Amniotic epithelial cell (primary cell): ENCODE measurements at places on chromosomes 2 and 18.

DNA sequence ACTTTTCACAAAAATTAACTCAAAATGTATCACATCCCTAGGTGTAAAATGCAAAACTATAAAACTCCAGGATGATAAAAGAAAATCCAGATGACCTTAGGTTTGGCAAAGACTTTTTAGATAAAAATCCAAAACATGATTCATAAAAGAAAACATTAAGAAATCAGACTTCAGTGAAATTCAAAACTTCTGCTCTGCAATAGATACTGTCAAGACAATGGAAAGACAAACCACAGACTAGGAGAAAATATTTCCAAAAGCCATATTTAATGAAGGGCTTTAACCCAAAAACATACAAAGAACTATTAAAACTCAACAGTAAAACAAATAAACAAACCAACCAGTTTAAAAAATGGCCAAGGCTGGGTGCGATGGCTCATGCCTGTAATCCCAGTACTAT lies 173.6 kb upstream of the SPOPL start:
- peak; percentile 7 for DNase-seq

GRCh38 chr2:216664593-216665034 lies 30.7 kb downstream of the IGFBP5 start:
- DNase-seq, result peak; percentile 97

- peak; percentile 42 for DNase-seq
Observed at GRCh38 chr2:84302513-84303412, 156.3 kb downstream of the SUCLG1 start.

GRCh38 chr2:133532919-133533318 lies 35.3 kb downstream of the NCKAP5 start:
- DNase-seq, result peak; percentile 16

DNA sequence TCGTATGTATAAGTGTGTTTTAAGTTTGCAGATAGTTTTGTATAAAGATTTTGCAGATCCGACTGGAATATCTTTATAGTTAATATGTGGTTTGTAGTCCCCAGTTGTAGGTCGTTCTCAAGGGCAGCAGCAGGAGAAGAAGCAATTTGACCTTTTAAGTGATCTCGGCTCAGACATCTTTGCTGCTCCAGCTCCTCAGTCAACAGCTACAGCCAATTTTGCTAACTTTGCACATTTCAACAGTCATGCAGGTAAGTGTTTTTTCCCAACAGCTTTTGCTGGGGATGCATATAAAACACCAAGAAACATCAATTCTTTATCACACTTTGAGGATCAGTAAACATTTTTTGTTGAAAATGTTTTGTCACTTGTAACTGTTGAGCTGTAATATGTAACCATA lies 52.7 kb downstream of the AGFG1 start:
- no peak for DNase-seq

GRCh38 chr2:18369760-18370159 lies 190.7 kb downstream of the RDH14 start:
- peak; percentile 67 for DNase-seq

- DNase-seq, result no peak
Observed at GRCh38 chr2:193583638-193584400, 1389.1 kb upstream of the TMEFF2 start.

GRCh38 chr2:170369894-170370293 lies 191.9 kb downstream of the MYO3B start:
- DNase-seq, result peak; percentile 24

DNA sequence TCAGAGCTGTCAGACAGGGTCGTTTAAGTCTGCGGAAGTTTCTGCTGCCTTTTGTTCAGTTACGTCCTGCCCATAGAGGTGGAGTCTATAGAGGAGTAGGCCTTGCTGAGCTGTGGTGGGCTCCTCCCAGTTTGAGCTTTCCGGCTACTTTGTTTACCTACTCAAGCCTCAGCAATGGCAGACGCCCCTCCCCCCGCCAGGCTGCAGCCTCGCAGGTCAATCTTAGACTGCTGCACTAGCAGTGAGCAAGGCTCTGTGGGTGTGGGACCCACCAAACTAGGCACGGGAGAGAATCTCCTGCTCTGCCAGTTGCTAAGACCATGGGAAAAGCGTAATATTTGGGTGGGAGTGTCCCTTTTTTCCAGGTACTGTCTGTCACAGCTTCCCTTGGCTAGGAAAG lies 86.5 kb downstream of the EFEMP1 start:
- DNase-seq, result no peak

DNA sequence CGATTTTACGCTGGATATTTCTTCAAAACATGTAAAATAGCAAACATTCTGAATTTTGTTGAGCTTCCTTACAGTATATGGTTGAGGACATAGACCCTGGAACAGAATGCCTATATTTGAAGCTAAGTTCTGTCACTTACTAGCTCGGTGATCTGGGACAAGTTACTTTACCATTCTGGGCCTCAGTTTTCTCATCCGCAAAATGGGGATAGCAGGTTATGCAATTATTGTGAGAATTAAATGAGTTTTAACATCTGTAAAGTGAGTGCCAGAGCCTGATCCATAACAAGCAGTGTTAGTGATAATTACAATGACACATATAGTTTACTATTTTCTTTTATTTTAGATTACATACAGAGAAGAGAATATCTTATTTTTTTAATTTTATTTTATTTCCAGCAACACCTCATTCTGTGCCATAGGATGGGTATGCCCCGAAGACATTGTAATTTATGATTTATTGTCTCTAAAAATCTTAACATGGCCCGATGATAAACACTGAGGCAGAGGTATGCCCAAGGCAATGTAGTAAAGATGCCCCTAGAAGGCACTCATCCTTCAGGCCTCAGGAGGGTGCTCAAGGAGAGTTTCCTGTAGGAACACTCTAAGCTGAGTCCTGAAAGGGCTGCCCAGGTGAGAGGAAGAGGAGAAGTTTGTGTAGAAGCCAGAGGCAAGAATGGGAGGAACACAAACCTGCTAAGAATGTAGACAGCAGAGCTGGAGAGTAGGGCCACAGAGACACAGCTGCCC lies 250.9 kb downstream of the BCL11A start:
- no peak for DNase-seq

DNA sequence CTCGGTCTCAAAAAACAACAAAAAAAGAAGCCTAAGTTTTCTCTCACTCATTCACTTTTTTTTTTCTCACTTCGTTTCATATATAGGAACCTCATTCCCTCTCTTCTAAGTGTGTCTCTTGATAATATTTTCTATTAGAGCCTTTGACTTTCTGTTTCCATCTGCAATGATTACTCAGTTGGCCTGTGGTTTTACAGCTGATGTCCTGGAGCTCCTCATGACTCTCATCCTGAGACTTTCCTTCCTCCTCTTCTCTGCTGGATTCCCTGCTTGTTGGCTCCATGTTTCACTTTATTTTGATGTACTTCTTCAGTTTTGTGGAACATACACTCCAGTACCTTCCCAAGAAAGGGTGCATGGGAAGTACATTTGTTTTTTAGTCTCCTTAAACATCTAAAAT lies 154.2 kb upstream of the GATA6 start:
- peak; percentile 19 for DNase-seq

DNA sequence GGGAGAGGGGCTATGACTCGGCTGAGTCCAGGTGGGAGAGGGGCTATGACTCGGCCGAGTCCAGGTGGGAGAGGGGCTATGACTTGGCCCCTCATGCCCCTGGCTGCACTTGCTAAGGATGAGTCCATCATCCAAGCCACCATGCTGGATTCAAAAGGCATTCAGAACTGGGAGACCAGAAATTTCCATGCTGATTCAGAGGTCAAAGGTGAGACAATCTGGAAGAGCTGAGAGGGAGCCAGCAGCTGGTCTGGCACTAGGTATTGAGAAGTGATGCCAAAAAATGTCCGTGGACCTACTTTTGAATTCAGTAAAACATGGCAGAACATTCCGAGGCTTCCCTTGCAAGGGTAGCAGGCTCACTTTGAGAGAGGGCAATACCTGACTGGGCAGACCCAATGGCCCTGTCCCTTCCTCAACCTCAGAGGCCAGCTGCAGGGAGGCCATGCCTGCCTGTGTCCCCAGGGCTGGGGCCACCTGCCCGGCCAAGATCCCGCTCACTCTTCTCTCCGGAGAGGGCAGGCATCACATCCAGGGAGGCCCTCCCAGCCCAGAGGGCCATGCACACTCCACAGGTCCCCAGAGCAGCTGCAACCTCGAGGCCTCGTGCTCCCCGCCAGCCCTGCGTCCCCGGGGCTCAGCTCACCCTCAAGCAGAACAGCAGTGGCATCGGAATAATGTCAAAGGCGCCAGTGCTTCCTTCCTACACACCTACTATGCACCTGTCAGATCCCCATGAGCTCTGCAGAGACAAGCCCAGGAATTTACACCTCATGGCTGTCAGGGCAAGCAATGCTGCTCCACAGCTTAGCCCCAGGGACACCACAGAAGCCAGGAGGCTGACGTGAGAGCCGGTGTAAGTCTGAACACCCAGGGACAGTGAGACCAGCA lies 80.2 kb upstream of the GPC1 start:
- DNase-seq, result peak; percentile 41

DNA sequence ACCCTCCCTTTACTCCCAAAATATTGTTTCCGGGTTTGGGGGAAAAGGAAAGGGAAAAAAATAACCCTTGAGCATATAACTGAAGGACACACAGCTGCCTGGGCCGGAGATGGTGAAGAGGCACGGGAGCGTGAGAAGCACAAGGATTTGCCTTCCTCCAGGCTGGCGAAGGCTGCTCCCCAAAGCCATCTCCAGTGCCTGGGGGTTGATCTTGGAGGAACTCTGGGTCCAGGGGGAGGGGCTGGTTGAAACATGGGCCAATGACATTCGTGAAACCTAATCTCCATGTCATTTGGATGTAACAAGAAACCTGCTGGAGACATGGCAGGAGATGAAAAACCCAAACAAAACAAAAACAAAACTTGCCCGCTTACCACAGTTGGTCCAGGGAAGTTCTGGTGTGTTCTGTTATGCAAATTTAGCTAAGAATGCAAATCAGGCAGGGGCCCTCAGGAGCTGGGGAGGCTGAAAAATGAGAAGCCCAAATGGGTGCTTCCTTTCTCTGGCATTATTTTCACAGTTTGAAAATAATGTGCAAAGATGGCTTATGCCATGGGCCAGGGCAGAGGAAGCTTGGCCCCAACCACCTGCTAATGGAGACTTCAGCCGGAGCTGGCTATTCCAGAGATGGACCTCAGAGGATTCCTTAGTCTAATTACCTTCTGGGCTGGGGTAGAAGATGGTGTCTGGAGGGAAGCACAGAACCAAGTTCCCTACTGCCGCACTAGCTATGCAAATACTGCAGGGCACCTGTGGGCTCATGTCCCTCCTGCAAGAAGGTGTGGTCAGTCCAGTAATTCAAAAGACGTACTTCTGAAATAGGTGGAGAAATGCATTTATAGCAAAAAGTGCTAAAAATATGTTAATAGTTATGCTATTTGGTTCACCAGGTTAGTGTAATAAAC lies 180.9 kb downstream of the BCL2 start:
- DNase-seq, result no peak

DNA sequence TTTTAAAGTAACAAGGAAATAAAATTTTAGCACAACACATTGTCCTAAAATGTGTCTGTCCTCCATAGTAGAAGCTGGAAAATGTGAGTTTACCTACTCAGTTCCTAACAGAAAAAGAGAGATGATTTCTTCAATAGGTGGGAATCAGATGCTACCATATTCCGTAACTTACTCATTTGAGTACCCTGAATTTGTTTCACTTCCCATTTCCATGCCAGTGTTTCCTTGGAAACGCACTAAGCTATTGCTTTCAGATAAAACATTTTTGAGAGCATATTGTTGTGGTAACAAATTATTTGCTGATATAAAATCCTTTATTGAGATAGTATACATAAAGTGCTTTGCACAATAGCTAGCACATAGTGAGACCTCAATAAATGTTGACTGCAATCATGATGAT lies 137.5 kb upstream of the BARD1 start:
- no peak for DNase-seq

GRCh38 chr18:55403421-55403949 lies 184.5 kb downstream of the TCF4 start:
- DNase-seq, result no peak

GRCh38 chr2:71944806-71945602 lies 202.7 kb downstream of the CYP26B1 start:
- no peak for DNase-seq

GRCh38 chr18:76824754-76825153 lies 2.4 kb downstream of the ZNF236 start:
- no peak for DNase-seq

GRCh38 chr2:121233486-121234110 lies 51.4 kb downstream of the TFCP2L1 start:
- DNase-seq, result no peak

DNA sequence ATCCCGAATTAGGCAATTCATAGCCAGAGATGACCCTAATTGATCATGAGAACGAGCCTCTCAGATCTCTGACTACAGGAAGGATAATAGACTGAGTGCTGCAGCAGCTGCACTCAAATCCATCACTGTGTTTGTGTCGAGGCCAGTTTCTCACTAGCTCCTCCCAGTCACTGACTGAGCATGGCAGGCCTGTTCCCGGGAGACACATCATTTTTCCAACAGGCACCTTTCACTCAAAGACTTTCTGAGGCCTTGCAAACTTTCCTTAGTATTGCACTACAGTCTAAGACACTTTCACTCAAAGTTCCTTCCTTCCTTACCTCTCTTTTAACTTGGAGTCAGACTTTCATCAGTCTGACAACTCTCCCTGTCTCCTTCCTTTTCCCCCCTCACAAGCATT lies 13.7 kb downstream of the SOS1 start:
- peak; percentile 21 for DNase-seq

DNA sequence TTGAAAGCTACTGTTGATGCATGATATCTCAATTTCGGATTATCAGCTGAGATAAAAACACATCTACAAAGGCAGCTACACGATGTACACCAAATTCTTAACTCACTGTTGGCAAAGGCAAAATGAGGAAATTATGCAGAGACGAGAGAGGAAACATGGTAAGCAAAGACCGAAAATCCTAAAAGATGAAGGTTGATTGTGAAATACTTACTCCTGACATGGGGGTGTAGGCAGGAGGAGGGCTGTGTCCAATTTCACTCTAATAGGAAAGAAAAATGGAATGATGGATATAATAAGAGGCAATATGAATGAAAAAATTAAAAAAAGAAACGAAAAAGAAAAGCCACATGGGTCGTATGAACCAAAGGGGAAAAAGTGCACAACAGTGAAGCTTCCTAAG lies 831.3 kb downstream of the CPS1 start:
- DNase-seq, result no peak

GRCh38 chr18:68498185-68498584 lies 216.7 kb downstream of the TMX3 start:
- peak; percentile 48 for DNase-seq

- no peak for DNase-seq
Observed at GRCh38 chr2:110852541-110853263, 120.3 kb downstream of the ACOXL start.

- no peak for DNase-seq
Observed at GRCh38 chr2:176056406-176056805, 27.4 kb downstream of the EVX2 start.
